NCI-H146 (cell line): ENCODE measurements at places on chromosomes 16 and 17.

- DNase-seq, result no peak
These were observed at the start of gene LAT for GRCh38 chr16:28984619-28985135. TSS of gene LAT (plus strand) at chr16:28985052. CDS start at chr16:28985418, 366 bp downstream.

DNA sequence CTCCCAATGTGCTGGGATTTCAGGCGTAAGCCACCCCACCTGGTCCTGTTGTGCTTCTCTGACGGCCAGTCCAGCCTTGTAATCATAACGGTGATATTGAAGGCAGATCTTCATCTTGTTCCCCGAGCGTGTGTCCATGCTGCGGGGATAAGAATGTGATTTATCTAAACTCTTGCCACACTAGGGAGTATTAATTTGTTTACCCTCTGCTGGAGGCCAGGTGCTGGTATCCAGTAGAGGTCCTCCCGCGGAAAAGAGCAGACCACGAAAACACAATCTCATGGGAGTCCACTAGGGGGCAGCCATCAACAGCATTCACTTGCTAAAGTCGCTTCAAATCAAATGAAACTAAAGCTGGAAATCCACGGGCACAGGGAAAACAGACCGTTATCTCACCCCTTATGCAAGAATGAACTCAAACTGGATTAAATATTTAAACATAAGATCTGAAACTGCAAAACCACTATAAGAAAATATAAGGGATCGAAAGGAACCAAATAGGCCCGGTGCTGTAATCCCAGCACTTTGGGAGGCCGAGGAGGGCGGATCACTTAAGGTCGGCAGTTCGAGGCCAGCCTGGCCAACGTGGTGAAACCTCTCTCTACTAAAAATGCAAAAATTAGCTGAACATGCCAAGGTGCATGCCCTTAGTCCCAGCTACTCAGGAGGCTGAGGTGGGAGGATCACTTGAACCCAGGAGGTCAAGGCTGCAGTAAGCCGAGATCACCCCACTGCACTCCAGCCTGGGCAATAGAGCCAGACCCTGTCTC lies 22.3 kb upstream of the RBBP6 start:
- DNase-seq, result peak; percentile 88

- DNase-seq, result peak; percentile 60
These were observed 1.6 kb downstream of the HOXB2 start for GRCh38 chr17:48543107-48543853.

DNA sequence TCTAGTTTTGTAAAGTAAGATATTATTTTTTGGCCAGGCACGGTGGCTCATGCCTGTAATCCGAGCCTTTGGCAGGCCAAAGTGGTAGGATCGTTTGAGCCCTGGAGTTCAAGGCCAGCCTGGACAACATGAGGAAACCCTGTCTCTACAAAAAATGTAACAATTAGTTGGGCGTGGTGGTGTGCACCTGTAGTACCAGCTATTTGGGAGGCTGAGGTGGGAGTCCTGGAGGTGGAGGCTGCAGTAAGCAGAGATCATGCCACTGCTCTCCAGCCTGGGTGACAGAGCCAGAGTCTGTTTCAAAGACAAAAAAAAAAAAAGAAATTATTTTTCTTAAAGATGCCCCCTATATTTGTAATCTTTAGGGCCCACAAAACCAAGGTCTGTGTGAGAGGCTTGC lies 16.0 kb upstream of the RHOT1 start:
- DNase-seq, result no peak

DNA sequence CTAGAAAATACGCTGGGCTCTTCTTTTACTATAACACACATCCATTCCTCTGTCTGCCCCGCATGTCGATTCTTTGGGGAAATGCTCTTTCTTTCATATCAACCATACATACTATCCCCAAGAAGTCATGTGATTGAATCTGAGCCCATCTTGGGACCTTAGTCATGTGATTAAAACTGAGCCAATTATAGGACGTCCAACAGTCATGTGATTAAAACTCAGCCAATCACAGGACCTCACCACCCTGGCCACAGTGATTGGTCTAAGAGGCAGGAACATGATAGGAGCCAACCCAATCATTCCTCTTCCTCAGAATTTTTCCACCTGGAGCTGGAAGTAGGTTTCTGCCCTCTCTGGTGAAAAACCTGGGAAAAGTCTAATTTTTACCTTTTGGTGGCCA lies 78.8 kb downstream of the TMEM114 start:
- DNase-seq, result no peak

GRCh38 chr17:7781429-7781828 lies 52.6 kb upstream of the KDM6B start:
- DNase-seq, result no peak

DNA sequence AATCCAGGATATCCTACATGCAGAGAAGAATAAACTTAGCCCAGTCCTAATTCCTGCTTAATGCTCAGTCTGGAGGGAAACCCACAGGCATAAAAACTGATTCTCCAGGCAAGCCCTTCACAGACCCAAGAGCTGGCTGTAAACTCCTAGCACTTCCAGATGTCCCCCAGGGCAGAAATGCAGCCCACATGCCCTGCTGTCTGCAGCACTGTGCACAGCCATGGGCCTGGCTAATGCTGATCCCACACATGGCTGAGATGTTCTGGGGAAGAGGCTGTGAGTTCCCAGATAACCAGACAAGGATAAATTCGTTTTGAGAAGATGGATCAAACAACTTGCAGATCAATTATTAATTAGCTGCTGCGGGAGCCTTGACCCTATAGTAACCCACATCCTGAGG lies 148.4 kb downstream of the AATF start:
- DNase-seq, result no peak

DNA sequence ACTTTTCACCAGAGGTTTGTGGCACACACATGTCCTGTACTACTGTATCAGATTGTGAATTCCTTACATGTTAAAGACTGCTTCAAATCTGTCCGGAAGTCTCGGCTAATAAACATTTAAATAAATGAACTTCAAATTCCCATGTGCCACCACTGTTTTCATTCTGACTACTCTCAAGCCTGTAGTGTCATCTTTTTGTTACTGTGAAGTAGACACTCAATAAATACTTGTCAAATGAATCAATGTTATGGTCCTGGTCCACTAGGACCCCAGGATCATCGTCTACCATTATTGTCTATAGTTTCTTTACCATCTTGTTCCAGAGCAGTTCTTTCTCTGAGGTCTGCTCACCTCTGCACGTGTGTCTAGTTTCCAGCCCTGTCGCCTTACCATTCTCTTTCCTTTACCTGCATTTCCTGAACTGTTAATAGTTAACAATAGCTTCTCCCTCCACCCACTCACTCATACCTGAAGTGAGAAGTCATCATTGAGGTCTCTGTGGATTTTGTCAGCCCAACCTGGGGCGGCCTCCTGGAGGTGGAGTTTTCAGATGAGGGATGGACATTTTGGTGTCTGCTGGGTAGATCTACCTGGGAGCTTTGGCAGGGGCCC lies 333.0 kb downstream of the SEC14L1 start:
- DNase-seq, result no peak

GRCh38 chr16:81521141-81521626 lies 76.6 kb downstream of the CMIP start:
- DNase-seq, result no peak

DNA sequence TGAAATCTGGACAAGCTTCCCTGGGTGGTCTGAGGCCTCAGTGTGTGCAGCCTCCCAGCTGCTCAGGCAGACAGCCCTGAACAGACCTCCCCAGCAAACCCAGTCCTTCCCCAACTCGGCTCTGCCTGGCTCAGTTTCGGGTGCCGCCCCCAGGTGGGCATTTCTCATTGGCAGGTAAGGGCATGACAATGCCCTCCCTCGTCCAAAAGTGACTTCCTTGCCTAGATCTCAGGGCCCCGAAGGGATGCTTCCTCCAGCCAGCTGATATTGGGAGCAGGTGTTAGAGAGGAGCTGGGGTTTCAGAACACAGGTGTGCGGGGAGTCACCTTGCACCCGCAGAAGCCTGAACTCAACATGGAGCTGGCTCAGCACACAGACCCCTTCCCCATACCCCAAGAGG lies 3.8 kb upstream of the PPL start:
- peak; percentile 39 for DNase-seq

GRCh38 chr16:73396556-73396955 lies 348.6 kb upstream of the ZFHX3 start:
- no peak for DNase-seq

GRCh38 chr16:68289621-68290329 lies 21.0 kb downstream of the SLC7A6OS start:
- DNase-seq, result no peak

GRCh38 chr17:7977805-7978204 lies 24.6 kb upstream of the GUCY2D start:
- no peak for DNase-seq

GRCh38 chr17:31586946-31587345 lies 195.5 kb downstream of the RAB11FIP4 start:
- DNase-seq, result no peak

DNA sequence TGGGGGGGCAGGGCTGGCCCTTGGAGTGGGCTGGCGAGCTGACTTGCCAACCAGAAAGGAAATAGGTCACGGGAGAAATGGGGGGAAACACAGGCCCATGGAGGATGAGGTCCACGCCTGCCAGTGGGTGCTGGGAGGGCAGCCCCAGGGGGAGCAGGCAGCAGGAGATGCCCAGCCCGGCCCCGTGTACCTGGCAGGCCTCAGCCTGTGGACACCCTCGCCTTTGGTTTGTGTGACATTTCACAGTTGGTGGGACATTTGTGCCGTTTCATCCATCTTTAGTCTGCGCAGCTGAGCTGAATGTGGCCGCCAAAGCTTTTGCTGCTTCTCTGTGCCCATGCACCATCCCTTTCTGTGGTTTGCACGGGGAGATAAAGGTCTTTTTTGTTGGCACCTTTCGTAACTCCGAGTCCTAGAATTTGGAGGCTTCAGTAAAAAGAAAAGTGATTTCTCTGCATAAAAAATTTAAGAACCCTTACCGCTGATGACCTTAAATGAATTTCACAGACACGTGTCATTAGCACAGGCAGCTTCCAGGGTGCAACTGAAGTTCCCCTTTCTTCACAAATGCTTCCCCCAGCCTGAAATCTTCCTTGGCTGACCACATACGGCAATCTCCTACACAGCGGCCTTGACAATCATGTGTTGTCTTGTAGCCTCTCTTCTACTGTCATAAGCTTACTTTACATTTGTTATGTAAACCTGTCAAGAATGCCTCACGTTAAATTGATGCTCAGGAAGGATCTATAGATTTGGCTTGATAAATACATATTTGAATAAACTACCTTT lies 193.6 kb downstream of the RPTOR start:
- DNase-seq, result no peak

DNA sequence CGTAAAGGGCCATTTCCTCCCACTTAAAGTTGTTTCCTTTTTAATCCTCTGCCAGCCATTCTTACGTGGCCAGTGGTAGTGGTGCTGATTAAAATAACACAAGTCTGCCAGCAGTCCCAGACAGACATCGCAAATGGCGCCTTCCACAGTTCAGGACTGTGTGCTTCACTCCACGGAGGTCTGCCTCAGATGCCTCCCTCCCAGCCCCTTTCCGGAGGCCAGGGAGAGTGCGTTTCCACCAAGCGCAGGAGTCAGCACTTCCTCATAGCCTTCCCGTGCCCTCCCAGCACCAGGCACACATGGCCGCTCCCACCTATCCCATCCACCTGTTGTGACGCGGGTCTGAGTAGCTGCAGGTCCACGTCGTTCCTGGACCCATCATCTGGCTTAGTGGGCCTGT lies 205.6 kb downstream of the RPTOR start:
- no peak for DNase-seq

- peak; percentile 32 for DNase-seq
These were observed 26.2 kb downstream of the SLC39A11 start for GRCh38 chr17:73066148-73066884.

DNA sequence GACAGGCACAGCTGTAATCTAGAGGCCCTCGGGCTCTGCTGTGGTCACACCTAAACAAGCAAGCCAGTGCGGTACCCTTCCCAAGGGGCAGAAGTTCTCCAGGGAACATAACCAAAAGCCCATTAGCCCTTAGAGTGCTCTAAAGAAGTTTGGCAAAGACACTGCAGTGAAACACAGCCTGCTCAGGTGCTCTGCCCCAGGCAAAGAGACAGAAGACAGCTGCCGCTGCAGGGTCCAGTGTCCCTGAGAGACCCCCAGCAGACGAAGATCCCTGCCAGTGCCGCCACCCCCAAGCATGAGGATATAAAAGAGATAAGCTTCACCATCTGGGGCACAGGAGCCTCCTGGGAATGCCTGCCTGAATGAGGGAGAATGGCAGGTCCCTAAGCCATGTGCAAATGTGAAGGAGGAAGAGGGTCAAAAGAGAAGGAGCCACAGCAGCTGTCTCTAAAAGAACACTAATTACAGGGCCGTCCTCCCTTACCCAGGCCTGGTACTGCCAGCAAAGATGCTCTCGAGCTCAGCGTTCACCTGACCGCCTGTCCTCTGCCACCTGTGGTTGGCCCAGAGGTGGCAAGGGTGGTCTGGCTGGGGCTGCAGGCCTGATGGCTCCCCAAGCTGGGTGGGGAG lies 29.7 kb downstream of the CUEDC1 start:
- no peak for DNase-seq

DNA sequence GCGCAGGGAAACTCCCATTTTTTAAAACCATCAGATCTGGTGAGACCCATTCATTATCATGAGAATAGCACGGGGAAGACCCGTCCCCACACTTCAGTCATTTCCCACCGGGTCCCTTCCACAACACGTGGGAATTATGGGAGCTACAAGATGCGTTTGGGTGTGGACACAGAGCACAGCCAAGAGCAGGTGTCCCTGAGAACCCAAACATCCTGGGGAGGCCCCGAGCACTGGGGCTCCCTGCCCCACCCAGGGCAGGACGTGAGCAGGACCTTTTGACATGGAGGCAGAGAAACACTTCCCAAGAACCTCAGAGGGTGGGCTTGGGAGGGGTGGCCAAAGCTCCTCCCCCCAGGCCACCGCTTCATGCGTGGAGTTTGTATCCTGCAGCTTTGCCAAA lies 89.9 kb upstream of the DNAH17 start:
- no peak for DNase-seq

GRCh38 chr16:29742683-29743275 lies 3.0 kb downstream of the C16orf54 start:
- DNase-seq, result no peak

DNA sequence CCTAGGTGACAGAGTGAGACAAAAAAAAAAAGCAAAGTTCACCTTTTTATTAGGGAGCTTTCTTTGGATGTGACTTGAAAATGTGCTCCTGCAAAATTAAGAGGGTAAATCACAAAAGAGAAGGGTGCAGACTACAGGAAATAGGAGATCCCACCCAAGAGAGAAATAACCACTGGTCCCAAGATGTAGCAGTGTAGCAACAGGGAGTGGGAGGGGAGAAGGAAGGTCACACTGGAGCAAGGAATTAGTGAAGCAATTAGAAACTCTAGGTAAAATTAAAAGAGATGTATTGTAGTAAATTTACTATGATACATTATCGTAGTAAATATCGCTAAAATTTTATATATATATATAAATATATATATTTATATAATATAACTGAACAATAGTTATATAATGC lies 12.3 kb upstream of the SPN start:
- no peak for DNase-seq
